GM23248 (cell line): ENCODE measurements at places on chromosomes 6 and 20. TPM values are rescaled to one million over a fixed set of nuclear protein-coding genes. Genes with fewer than 3 reads are reported as not detected.

ITPA gene
- 43.6 and 47.2 TPM in 2 replicates for total RNA-seq

CTCFL gene
- not detected in 2 replicates for total RNA-seq

GPR6 gene
- not detected in 2 replicates for total RNA-seq

BPIFA1 gene
- not detected in 2 replicates for total RNA-seq

ELOVL5 gene
- 60.3 and 70.8 TPM in 2 replicates for total RNA-seq

CSTF1 gene
- total RNA-seq = 56.7 and 69.3 TPM in 2 replicates

TFAP2C gene
- 12.3 and 12.8 TPM in 2 replicates for total RNA-seq

NKX2-4 gene
- not detected in 2 replicates for total RNA-seq

BFSP1 gene
- total RNA-seq = 0.25 and 0.32 TPM in 2 replicates

DZANK1 gene
- 1.2 and 3.4 TPM in 2 replicates for total RNA-seq

CEP85L gene
- total RNA-seq = 13.0 and 19.9 TPM in 2 replicates

PAK5 gene
- not detected in 2 replicates for total RNA-seq

SLPI gene
- 1.7 TPM in 1 of 2 replicates, not detected in the other for total RNA-seq

PSMB1 gene
- 247 and 261 TPM in 2 replicates for total RNA-seq

C4A gene
- total RNA-seq = 4.8 and 5.3 TPM in 2 replicates

RAET1L gene
- not detected in 2 replicates for total RNA-seq

CRIP3 gene
- not detected in 2 replicates for total RNA-seq

- DNase-seq = no peak
Measured at GRCh38 chr6:105995391-105995865, 90.7 kb upstream of the PRDM1 start.

DNA sequence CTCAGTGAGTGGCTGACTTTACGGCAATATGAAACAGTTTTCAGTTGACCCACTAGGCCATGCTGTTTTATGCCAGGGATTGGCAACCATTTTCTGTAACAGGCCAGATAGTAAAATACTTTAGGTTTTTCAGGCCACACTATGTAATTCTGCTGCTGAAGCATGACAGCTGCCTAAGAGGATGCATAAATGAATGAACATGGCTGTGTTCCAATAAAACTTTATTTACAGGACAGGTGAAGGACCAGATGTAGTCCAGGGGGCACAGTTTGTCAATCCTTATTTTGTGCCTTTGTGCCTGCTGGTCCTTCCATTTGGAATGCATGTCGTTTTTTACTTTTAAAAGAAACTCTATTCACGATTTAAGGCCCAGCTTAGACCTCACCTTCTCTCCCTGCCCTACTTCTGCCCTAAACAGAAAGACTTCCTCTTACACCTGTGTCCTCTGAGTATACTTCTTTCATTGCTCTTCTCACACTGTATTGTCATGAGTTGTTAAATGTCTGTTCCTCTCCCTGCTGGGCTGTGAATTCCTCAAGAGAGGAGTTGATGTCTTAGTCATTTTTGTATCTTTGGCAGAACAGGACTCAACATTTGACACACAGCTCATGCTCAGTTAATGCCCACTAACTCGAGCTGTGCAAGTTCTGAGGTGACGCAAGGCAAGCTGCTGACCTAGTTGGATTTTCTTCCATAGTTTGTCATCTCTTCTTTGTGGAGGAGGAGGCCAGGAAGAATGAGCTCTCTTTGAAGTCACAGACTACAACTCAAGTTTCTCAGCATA is 90.1 kb upstream of the MAP7 start:
- DNase-seq = peak; percentile 94

GRCh38 chr6:107931894-107932293 is 26.1 kb downstream of the SEC63 start:
- no peak for DNase-seq

DNA sequence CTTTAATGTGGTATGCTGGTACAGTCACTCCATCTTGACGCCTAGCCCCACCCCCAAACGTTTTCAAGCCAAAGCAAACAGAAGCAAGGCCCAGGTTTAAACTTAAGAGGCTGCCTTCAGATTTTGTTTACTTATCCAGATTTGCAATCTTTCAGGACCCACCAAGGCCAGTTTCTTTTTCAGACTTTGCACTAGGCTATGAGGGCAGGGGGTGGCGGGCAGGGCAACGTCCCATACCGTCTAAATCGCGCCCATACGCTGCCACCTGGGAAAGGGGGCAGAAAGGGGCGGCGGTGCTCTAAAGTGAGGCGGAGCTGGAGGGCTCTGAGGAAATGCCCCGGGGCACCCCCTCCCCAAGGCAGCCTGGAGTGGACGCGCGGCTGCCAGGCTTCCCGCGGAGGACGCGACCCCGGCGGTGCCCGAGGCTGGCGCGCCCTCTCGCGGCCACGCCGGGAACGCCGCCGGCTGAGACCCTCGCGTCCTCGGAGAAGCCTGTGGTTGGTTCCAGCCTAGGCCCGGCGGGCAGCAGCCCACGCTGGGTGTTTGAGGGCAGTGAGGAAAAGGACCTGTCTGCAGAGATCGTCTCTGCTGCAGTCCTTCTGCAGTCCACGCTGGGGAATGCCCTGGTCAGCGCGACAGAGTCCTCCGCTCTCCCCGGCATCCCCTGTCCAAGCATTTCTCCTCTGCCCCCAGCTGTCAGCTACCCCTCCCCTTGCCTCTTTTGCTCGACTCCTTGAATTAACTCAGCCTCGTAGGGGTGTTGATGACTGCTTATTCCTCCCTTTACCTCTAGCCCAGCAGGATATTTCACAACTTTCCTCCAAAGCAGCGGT is 129.2 kb upstream of the PRND start:
- DNase-seq = peak; percentile 64

- no peak for DNase-seq
Measured at GRCh38 chr6:149363154-149363553, 36.9 kb upstream of the SUMO4 start.

DNA sequence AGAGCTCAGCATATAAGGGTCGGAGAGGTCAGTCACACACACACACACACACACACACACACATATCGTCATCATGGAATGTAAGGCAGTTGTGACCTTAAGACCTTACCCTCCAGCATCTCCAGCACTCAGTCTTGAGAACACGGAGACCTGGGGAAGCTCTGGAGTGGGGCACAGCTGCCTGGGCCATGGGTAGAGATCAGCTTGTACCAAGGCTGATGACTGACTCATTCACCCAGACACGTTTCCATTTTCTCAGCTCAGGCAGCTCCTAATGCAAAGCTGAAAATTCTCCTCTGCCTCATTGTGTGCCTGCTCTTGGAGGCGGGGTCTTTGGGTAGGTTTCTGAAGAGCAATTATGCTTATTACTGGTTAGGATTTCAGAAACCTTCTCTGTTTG is 38.3 kb upstream of the PDYN start:
- no peak for DNase-seq

- DNase-seq = no peak
Measured at GRCh38 chr20:16709017-16709416, 20.8 kb upstream of the SNRPB2 start.

DNA sequence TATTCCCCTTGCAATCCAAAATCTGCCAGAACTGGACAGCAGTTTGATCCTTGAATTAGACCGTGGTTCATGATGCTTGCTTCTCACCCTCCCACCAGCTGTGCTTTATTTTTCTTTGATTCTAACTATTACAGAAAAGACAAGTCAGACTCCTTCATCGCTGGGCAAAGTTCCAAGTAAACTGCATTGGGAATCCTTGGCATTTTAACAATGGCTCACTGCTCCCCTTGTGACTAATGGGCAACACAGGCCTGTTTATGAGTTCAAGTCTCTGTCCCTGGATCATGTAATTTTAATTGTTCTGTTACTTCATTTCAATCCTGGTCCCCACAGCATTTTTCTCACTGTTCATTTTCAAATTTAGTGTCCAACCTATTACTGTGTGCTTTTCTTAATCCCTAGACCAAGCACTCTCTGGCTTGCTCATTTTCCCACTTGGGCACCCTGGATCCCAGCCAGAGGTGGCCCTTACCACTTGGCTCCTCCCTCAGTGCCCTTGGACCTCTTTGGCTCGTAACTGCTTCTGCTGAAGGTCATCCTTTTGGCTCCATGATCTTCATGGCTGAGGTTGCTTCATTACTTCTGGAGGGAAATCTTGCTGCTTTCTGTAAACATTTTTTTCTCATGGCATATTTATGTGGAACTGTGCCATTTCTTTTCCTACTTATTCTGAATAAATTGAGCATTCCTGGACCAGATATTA is 32.8 kb downstream of the PSMB9 start:
- DNase-seq = peak; percentile 89

GRCh38 chr6:116326996-116327395 is 43.8 kb upstream of the DSE start:
- no peak for DNase-seq

DNA sequence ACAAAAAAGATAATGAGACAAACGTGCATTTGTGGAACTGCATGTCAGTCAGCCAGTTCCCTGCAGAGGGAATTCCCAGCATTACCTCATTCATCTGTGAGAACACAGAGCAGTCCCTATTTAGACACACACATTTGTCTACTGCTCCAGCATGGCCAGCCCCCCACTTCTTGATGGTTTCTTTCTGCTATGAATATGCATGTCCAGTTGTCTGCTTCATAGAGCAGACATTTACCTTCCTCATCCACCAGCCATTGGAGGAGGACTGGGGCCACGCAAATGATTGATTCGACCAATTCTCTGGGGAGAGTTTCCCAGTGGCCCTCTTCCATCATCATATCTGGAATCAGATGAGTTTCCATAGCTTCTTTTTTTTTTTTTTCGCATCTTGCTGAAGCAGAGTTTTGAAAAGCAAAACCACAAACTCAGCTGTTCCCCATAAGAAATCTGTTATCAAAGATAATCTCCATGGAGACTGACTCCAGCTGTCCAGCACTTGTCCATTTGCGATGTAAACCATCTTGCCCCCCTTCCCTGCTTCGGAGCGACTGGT is 11.8 kb downstream of the ENPP1 start:
- peak; percentile 40 for DNase-seq

- no peak for DNase-seq
Measured at GRCh38 chr20:42714298-42715141, 475.2 kb downstream of the PTPRT start.

GRCh38 chr6:111734068-111735061 is 128.7 kb upstream of the TRAF3IP2 start:
- no peak for DNase-seq

- no peak for DNase-seq
Measured at GRCh38 chr20:8367689-8368088, 235.6 kb downstream of the PLCB1 start.

GRCh38 chr20:26324177-26324576 is 627.5 kb upstream of the ZNF337 start:
- DNase-seq = no peak

DNA sequence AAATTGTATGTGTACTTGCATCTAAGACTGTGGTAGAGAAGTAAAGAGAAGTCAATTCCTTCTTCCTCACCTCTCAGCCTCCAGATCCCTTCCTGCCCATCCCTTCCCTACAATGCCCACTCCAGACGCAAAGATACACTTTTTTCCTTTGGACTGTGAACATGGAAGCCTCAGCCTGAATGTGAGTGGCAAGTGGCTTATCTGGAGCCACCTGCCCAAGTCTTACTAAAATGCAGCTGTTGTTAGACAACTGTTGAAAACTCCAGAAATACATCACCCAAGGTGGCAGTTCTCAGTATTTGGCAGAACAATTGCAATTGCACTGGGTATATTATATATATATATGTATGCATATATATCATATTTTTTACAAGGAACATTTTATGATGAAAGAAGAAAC is 7.5 kb downstream of the VGLL2 start:
- no peak for DNase-seq

GRCh38 chr6:124854338-124854922 is 107.8 kb upstream of the RNF217 start:
- peak; percentile 38 for DNase-seq

DNA sequence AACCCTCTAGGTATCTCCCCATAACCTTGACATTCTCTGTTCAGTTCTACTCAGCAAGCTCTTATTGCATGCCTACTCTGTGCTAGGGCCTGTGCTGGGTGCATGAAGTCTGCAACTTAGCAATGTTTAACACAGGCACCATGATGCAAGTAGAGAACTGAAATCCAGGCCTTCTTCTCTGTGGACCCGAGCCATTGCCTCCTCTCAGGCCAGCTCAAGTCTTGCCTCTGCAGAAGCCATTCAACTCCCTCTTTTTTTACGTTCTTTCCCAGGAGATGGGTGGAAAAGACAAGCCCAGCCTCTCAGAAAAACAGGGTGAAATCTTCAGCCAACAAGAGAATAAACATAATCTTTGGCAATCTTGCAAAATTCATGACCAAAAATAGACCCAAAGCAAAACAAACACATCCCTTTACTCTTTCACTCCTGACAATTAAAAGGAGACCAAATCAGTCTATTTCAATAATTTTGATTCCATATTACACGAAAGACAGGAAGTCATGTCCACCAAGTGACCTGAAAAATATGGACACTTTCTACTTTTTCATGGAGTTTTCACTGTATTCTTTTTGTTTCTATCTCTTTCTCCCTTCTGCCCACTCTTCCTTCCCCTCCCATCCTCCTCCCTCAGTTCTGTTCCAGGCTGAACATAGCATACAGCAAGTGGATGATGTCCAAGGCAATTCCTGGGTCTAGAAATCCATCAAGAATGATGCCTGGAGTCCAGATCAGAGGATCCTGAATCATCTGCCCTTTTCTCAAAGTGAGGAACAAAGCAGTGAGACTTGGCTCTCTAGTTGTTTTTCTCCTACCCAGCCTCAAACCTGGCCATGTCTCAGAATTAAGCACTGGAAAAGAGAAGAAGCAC is 45.4 kb upstream of the MOCS1 start:
- DNase-seq = no peak

GRCh38 chr20:824490-824889 is 9.0 kb upstream of the FAM110A start:
- no peak for DNase-seq

DNA sequence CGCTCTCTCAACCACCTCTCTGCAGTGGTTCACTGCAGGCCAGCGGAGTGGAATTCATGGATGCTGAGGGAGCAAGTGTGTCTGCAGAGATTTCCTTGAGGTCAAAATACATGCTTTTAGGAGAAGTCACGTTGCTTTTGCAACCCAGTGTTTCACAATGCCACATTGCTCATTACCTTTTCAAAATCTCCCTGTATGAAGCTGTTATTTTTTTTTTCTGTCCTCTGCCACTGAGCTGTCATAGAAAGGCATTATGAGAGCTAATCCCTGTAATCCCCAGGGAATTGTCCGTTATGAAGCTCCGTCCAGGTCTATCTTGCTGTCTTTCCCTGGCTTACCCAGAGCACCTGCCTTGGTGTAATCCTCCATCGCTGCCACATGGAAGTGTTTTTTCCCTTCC is 60.5 kb upstream of the SLC22A23 start:
- peak; percentile 94 for DNase-seq

- DNase-seq = no peak
Measured at GRCh38 chr20:8476021-8476420, 344.0 kb downstream of the PLCB1 start.

DNA sequence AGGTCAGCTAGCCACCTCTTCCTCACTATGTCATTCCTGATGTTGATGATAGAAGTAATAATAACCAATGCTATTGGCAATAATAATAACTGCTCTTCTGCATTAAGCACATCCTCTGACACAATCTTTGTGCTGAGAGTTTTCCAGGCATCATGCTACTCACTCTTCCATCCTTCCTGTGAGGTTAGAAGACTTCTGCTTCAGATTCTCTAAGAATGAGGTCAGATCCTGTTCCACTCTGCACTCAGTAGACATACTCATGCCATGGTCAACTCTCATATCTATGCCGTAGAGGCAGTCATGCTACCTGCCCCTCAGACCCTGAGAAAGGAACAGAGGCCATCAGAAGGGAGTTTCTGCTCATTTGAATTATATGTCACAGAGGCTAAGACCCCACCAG is 98.1 kb upstream of the TOP1 start:
- no peak for DNase-seq

- DNase-seq = peak; percentile 71
Measured at GRCh38 chr20:7195704-7196103, 428.2 kb downstream of the BMP2 start.

- DNase-seq = peak; percentile 55
Measured at GRCh38 chr6:168370310-168370991, 50.9 kb upstream of the DACT2 start.

GRCh38 chr6:152184573-152184916 is 377.1 kb downstream of the ESR1 start:
- DNase-seq = no peak
